ENCODE measurements at places on chromosomes 1 and 21.

DNA sequence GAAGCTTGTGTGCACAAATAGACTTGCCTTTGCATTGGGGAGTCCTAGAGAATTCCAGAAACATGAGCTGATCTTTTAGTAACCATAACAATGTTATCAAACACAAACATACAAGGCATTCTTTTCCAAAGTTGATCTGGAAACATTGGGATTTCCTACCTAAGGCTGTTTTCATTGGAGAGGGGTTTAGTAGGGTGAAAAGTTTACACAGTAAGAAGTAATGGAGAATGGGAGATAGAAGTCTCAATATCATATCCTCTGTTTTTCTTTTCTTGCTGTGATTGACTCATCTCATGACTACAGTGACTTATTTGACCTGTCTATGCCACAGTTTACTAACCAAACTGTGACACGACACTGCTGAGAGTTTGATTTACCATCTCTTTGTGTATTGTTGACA is 65.6 kb upstream of the PLA2G4A start:
- DNase-seq: peak; percentile 37

DNA sequence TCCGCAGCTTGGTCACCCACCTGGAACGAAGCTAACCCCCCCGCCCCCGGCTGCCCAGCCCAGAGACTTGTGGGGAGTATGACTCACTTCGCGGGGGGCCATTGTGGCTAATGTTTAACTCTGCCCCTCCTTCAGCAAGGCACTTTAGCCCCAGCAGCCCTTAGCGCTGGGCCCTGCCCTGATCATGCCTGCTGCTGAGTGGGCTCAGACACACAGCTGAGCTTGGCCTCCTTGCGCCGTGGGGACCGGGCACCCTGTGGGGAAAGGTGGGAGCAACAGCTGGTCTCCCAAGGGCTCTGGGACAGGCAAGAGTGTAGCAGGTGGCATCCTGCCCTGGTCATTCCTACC is 6.3 kb upstream of the LAD1 start:
- DNase-seq: no peak

- no peak for DNase-seq
Measured at GRCh38 chr1:205069371-205070125, 14.7 kb downstream of the TMEM81 start.

GRCh38 chr1:212743901-212744475 is 44.3 kb upstream of the BATF3 start:
- DNase-seq: peak; percentile 3

DNA sequence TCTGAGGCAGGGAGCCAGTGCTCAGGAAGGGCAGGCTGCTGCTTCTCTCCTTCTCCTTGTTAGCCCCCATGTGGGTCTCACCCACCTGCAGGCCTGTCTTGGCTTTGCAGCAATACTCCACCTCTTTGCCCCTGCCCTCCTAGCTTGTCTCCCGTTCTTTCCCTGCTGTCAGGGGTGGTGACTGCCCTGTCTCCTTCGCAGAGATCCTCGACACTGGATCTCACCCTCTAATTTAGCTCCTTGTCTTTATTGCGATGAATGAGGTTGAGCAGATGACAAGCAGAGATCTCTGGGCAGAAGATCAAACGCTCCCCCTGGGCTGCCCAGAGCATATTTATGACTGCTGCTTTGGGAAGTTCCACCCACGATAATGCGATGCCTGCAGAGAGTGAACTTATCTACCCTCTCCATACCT is 199.2 kb downstream of the ROR1 start:
- DNase-seq: no peak

DNA sequence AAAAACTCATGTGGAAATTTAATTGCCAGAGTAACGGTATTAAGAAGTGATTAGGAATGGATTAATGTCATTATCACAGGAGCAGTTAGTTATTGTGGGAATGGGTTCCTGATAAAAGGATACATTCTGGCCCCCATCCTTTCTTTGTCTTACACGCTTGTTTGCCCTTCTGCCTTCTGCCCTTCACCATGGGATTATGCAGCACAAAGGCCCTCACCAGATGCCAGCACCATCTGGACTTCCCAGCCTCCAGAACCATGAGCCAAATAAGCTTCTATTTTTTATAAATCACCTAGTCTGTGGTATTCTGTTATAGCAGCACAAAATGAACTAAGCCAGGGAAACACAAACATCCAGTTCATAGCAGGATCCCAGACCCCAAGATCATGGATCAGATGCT is 33.9 kb upstream of the POU2F1 start:
- no peak for DNase-seq

DNA sequence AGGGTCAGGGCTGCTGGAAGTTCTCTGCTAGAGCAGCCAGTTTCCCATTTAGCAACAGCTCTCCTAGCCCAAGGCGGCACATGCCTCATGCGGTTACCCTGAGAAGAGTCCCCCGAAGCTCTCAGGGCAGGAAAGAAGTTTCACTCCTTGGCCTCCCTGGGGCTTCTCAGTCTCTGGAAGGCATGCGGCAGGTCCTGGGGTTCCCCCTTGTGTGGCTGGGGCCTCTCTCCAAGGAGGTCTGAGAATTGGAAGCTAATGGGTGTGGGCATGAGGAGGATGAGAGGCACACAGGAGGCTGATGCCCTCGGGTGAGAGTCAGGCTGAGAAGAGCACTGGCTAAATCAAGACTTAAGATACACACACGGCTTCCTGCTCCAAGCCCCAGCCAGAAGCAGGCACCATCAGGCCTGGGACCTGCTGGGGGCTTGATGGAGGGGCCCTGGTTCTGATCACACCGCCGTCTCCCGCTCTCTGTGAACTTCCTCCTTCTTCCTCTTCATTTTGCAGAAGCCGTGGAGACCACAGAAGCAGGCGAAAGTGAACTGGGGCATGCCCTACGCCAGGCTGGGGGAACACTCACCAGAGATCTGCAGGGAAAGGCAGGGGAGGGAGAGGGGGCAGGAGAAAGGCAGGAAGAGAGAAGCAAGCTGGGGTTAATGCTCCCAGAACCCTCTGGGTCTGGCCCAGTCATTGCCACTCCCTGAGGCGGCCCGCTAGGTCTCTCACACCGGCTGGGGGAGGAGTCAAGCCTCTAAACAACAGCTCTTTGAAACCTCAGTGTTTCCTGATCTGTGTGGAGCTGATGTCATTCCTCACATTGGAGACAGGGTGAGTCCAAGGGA is 15.1 kb downstream of the BLACAT1 start:
- DNase-seq: peak; percentile 57

- no peak for DNase-seq
Measured at GRCh38 chr1:1204425-1204920, 1.9 kb downstream of the TNFRSF18 start.

DNA sequence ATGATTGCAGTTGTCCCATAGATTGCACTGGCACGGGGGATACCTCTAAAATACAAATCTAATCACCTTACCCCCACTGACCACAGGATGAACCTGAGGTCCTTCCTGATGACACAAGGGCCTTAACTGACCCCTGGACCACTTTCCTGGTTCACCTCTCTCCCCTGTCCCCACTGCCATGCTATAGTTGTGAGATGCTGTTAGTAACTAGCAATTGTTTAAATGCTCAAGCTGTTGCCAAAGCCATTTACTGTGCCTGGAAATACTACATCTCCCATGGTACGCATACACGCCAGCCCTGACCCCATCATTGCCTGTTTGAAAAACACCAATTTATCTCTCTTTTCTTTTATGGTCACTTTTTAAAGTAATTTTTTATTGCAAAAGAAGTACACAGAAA is 29.1 kb upstream of the RGS8 start:
- no peak for DNase-seq

DNA sequence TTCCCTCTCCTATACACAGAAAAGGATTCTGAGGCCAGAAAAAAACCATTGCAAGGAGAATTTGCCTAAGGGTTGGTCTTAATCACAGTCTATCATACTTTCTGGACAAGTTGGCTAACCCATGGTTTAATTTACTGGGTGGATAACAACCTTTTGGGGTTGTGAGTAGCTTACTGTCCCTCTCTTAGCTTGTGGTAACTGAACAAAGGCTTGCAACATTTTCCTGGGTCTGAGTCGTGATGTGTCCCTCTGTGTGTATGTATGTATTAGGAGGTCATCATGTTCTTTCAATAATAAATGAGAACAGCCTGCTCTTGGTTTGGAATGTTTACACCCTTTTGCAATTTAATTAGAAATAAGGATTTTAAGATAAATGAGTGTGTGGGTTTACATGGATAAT is 36.7 kb downstream of the PAPPA2 start:
- DNase-seq: no peak

DNA sequence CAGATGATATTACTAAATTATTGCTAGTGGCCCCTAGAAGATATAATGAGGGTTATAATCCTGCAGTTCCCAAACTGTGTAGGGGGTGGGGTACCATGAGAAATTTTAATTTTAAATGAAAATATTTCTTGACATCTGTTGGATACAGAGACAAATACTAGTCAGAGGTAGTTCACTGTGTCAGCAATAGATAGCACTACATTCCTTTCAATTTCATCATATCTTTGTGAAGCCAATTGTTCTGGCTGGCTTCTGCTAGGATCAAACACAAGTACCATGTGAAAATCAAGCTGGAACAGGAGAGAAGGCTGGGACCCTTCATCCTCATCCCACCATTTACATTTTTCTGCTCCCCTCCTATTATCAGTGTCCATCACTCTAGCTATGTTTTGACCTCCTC is 208.1 kb downstream of the USH2A start:
- DNase-seq: peak; percentile 38

- DNase-seq: peak; percentile 62
Measured at GRCh38 chr1:22673486-22674409, 20.7 kb downstream of the C1QB start.

DNA sequence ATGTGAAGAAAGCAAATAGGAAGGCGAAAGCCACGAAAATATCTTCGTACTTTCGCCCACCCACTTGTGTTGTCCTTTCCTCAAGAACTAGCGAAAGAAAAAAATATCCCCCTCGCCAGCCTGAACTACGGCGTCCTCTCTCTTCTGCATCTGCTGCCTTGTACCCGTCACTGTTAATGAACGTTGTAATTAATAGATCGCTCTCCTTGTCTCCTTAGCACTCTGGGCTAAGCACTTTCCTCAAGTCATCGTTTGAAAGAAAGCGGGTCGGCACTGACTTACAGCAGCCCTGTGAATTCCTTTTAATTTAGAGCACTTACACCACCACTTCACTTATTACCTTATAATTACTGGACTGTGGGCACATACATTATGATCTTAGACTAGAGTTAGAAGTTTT is 44.1 kb downstream of the ESRRG start:
- DNase-seq: no peak

- DNase-seq: peak; percentile 29
Measured at GRCh38 chr1:214791961-214792360, 189.0 kb downstream of the CENPF start.

- DNase-seq: peak; percentile 40
Measured at GRCh38 chr1:243882276-243882675, 32.2 kb upstream of the AKT3 start.

DNA sequence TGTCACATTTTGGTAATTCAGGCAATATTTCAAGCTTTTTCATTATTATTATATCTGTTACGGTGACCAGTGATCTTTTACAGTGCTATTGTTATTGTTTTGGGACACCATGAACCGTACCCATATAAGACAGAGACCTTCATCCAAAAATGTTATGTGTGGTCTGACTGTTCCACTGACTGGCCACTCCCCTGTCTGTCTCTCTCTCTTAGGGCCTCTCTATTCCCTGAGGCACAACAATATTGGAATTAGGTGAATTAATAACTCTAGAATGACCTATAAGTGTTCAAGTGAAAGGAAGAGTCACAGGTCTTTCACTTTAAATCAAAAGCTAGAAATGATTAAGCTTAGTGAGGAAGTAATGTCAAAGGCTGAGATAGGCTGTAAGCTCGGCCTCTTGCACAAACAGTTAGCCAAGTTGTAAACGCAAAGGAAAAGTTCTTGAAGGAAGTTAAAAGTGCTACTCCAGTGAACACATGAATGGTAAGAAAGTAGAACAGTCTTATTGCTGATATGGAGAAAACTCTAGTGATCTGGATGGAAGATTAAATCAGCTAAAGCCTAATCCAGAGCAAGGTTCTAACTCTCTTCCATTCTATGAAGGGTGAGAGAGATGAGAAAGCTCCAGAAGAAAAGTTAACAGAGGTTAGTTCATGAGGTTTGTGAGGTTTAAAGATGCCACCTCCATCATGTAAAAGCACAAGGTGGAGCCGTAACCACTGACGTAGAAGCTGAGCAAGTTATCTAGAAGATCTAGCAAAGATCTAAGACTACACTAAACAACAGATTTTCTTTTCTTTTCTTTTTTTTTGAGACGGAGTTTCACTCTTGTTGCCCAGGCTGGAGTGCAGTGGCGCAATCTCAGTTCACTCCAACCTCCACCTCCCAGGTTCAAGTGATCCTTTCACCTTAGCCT is 19.7 kb upstream of the DIPK1A start:
- DNase-seq: no peak

DNA sequence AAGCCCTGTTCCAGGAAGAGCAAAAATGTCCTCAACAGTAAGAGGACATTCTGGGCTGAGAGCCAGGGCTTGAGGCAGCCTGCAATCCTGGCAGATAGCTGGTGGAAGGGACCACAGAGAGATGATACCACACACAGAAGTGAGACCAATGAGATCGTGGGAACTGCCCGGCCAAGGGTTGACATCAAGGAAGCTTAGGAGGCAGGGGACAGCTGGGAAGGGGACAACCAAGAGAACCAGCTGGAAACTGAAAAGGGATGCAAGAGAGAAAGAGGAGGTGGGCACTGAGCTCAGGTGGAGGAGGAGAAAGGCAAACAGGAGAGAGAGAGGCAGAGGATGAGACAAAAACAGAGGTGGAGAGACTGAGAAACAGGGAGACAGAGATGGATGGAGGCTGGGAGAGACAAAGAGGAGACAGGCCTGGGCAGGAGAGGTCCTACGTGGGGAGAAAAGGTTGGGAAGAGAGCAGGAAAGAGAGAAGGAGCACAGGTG is 9.2 kb downstream of the PDZK1IP1 start:
- DNase-seq: no peak

DNA sequence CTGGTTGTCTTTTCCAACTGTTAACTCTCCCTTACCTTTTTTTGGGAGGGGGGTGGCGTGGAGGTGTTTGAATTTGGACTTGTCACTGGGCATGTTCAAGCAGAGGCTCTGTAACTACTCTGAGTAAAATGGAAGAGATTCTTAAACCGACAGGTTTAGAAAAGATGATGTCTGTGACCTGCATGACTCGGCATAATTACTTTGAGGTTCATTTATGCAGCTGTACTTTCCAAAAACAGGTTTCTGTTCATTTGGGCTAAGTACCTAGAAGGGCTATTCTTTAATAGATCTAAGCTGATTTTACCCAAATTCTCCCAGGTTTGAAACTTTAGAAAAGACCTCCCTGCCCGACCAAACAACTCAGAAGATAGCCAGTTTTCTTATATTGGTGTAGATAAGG is 80.3 kb downstream of the SLC35A3 start:
- no peak for DNase-seq

DNA sequence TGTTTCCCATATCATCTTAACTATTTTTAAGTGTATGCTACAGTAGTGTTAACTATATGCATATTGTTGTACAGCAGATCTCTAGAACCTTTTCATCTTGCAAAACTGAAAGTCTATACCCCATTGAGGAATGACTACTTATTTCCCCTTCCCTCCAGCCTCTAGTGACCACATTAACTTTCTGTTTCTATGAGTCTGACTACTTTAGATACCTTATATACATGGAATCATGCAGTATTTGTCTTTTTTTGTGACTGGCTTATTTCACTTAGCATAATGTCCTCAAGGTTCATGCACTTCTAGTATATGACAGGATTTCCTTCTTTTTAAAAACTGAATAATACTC is 96.5 kb upstream of the BTG3 start:
- DNase-seq: no peak

Data from EL (cell line).